NCI-H345 (cell line): ENCODE measurements at places on chromosomes 5 and 9.

DNA sequence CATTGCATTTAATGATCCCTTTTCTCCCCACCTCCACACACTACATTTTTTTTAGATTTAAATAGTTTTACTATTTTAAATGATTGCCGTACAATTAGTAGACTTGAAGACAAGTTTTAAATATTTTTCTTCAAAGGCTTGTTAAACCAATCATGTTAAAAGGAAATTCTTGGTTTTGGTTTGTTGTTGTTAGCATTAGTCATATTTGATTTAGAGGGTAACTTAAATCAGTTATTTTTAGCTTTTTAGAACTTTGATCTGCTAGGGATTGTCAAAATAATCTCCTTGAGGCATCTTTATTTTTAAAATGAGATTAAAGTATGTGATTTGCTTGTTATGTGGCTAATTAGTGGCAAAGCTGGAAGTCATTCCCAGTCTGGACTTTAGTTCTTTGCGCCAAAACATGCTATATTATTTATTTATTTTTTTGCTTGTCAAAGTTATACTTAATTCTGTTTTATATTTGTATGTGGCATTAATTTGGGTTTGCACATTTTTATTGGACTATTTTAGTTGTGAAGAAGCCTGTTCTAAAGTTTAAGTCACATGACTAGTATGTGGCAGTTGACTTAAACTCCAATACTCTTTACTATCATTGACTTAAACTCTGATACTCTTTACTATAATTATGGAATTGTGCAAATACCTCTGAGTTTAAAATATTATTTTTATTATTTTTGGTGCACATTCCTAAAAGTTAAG, 14.7 kb downstream of the ITGA1 start:
- DNase-seq = no peak

- DNase-seq = no peak
Observed at GRCh38 chr5:174521449-174521848, 202.9 kb upstream of the MSX2 start.

DNA sequence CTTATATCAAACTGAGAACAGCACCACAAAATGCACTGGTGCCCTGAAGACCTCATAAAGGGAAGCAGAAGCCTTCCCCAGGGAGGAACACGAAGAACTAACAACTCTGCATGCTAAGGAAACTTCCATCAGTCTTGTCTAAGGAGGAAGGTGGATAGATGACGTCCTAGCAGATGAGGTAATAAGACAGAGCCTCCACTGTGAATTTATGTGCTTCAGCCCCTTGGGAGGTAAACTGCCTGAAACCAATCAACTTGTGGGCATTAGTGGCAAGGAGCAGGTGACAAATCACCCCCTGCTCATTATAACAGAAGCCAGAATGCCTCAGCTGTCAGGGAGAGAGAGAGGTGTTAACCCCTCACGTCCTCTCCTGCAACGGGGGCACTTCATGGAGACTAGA, 48.9 kb upstream of the SPIN1 start:
- DNase-seq = no peak

DNA sequence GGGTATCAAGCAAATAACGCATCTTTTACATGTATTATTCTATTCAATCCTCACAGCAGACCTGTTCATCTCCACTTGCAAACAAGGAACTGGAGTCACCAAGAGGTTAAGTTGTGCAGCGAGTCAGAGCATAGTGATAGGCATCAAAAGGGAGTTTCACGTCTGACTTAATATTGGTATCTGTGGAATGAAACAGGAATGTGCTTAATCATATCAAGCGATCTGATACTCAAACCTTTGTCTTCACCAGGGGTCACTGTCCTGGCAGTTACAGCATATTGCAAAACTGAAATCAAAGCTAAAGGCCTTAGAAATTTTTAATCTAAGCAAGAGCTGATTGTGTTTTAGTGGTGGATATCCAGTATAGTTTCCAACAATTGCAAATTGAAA, 271.6 kb downstream of the PLK2 start:
- no peak for DNase-seq

DNA sequence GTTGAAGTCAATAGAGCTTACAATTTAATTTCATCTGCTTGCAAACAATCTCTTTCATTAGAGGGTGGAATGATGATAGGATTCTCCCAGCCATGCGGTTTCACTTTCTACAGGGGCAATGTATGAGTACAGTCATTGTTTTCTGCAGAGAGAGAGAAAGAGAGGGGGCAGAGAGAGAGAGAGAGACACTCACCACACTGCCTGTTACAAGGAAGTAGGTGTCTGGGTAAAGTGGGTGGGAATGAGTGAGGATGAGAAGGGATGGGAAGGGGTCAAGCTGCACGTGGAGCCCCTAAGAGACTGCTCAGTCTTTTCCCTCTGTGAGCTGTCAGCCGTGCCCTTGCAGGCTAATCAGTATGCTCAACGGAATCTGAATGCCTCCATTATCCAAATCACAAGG, 454.3 kb downstream of the KDM4C start:
- DNase-seq = peak; percentile 10

- no peak for DNase-seq
Observed at GRCh38 chr9:96050861-96051155, 175.3 kb downstream of the ERCC6L2 start.

GRCh38 chr5:6729386-6730310, 16.4 kb downstream of the TENT4A start:
- peak; percentile 13 for DNase-seq

DNA sequence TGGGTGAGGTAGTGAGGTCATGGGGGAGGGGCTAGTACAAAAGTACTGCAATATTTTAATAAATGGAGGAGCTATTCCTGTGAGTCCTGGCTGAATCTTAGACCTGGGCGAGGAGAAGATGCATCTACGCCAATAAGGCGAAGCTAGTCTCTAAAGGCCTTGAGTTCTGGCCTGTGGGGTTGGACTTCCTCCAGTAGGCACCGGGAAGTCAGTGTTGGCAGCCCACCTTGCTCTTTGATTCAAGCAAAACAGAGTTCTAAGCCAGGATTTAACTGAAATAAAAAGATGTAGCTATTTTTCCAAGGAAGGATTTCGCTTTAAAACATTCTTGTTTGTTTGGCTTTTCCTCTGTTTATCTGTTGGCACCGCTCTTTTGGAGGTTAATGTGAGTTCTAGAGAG, 244.6 kb downstream of the KIF4B start:
- DNase-seq = no peak

- DNase-seq = no peak
Observed at GRCh38 chr5:42995360-42995751, 44.8 kb downstream of the ANXA2R start.

GRCh38 chr5:37435261-37435660, 56.1 kb downstream of the WDR70 start:
- no peak for DNase-seq

GRCh38 chr5:122182491-122182921, 53.2 kb downstream of the ZNF474 start:
- no peak for DNase-seq

GRCh38 chr5:142201471-142201887, 92.9 kb downstream of the NDFIP1 start:
- no peak for DNase-seq

DNA sequence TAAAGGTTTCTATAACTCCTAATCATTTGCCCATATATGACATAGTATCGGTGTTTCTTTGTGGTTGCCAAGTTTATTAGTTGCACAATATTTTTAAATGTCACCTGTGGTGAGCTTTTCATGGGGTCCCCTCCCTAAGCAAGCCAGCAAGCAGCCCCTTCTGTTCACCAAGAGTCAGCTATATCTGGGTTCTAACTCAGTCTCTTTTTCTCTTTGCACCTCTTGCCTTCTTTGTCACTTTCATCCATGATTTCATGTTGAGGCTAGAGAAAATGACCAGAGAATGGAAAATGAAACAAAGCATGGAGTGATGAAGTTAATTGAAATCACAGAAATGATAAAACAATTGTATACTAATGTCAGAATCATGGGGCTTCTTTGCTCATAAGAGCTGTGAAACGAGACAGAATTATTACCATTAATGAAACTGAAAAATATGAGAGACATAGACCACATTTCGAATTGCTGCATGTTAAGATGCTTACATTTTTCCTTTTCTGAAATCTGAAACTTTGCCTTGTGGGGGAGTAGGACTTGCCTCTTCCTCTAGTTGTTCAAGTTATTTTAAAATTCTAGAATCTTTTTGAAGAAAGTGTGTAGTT, 75.7 kb downstream of the CAMK4 start:
- no peak for DNase-seq

GRCh38 chr9:100066539-100066938, 32.3 kb downstream of the ERP44 start:
- no peak for DNase-seq

DNA sequence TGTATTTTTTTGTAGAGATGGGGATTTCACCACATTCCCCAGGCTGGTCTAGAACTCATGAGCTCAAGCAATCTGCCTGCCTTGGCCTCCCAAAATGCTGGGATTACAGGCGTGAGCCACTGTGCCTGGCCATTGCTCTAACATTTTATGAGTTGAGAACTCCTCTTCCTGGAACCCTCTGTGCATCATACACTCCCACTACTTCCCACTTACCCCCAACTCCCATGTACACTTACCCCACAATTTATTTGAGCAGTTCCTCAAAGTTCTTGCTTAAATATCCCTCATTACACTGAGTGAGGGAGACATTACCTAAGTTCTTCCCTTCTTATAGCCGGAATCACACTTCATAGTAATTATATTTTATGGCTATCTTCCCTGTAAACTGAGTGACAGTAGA, 42.9 kb upstream of the GALNT10 start:
- no peak for DNase-seq
